ENCODE measurements at places on chromosomes 2 and 18.

DNA sequence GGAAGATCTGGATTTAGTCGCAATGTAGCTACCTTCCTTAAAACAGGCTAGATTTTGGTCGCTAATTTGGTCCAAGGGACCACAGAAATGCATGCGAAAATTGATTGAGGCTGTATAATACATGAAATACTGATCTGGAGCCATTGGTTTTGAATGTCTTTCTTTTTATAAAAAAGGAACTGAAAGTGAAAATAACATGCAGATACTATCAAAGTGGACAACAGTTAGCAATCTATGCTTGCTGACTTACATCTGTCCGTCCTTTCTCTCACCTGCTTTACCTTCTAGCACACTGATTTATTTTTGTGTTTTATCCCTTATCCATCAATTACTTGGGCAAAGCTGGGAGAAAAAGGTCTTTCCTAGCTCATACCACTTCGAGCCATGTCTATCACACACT, 1459.8 kb upstream of the ACVR2A start:
- DNase-seq, result no peak

DNA sequence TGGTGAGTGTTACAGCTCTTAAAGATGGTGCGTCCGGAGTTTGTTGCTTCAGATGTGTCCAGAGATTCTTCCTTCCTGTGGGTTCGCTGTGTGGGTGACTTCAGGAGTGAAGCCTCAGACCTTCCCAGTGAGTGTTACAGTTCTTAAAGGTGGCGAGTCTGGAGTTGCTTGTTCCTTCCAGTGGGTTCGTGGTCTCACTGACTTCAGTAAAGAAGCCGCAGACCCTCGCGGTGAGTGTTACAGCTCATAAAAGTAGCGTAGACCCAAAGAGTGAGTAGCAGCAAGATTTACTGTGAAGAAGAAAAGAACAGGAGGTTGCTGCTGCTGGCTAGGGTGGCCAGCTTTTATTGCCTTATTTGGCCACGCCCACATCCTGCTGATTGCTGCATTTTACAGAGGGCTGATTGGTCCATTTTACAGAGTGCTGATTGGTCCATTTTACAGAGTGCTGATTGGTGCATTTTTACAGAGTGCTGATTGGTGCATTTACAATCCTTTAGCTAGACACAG, 34.0 kb upstream of the SPTBN1 start:
- no peak for DNase-seq

DNA sequence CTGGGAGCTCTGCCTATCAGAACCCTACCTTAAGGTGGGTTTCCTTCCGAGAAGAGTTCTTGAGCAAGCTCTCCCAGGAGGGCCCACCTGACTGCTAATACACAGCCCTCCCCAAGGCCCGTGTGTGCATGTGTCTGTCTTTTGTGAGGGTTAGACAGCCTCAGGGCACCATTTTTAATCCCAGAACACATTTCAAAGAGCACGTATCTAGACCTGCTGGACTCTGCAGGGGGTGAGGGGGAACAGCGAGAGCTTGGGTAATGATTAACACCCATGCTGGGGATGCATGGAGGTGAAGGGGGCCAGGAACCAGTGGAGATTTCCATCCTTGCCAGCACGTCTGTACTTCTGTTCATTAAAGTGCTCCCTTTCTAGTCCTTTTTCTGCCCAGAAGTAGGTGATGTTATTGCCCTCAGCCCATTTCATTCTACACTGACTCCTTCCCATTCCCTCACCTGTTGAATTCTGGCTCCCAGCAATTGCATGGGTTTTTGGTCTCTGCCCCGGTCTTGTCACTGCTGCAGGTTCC, 6.5 kb downstream of the TMEM37 start:
- DNase-seq, result no peak

GRCh38 chr2:72911256-72911655, 6.1 kb upstream of the EMX1 start:
- no peak for DNase-seq

- DNase-seq, result peak; percentile 18
These were observed 33.5 kb downstream of the EPB41L3 start for GRCh38 chr18:5510135-5510846.

DNA sequence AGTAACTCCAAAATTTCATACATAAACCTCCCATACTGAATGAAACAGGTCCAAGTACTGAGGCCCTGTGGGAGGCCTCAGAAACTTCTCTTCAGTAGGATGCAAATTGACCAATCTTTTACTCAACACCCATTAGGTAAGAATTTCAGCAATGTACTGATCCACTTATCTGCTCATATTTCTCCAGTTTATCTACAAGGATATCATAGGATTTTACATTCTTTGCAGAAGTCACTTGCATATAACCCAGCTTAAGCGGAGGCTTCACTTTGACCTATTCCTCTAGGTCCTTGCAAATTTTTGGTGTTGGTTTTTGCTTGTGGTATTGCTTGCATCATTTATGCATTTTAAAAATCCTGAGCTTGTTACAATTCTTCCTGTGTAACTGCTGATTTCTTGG, 28.8 kb upstream of the SLC3A1 start:
- DNase-seq, result peak; percentile 47

GRCh38 chr2:113977060-113977659, 87.3 kb downstream of the ACTR3 start:
- no peak for DNase-seq

DNA sequence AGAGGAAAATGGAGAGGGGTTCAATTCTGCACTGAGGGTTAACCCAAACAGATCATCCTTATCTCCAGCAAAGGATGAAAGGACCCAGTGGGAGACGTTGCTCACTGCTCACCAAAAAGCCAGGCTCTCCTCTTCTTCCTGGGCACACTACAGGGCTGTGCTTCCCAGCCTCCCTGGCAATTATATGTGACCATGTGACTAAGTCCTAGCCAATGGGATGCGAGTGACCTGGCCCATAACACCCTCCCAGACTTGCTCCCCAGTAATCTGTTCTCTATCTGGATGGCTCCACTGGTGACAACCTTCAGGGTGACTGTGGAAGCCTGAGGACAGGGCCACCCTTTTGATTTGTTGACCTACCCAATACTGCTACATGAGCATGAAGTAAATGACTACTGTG, 10.9 kb upstream of the PRKCE start:
- DNase-seq, result no peak

- peak; percentile 93 for DNase-seq
These were observed at the start of gene ALK for GRCh38 chr2:29921560-29921915. Gene ALK (minus strand): TSS chr2:29921586. CDS start chr2:29920659, 927 bp downstream.

DNA sequence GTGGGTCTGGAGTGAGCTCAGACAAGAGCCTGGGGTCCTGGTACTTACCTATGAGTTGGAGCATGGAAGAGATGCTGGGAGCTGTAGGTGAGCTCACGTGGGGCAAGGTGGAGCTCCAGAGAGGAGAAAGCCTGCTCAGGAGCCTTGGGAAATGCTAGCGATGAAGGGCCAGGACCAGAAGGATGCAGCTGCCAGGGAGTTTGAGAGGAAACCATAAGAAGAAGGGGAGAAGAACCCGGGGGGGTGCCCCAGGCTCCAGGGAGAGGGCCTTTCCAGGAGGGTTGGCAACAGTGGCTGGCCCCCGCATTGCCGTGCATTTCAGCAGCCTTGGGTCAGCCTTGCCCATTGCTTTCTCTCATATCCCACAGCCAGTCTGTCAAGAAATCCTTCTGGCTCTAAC, 268.7 kb downstream of the GLI2 start:
- no peak for DNase-seq

- DNase-seq, result no peak
These were observed 59.2 kb downstream of the SMAD2 start for GRCh38 chr18:47871288-47871687.

GRCh38 chr2:107607054-107607453, 219.6 kb upstream of the RGPD4 start:
- peak; percentile 28 for DNase-seq

- DNase-seq, result no peak
These were observed 19.1 kb upstream of the INO80D start for GRCh38 chr2:206105038-206105437.

- no peak for DNase-seq
These were observed at the start of gene ARHGEF4 for GRCh38 chr2:130836501-130837174. Gene ARHGEF4 (plus strand): TSS chr2:130836914. CDS start chr2:130836954, 40 bp downstream.

- no peak for DNase-seq
These were observed 29.7 kb upstream of the PSME4 start for GRCh38 chr2:54000524-54000923.

All from umbilical cord (tissue), 2 donors.